ENCODE measurements at places on chromosomes 16 and 17.

GRCh38 chr17:20156196-20157000 is 147.2 kb downstream of the SPECC1 start:
- peak overlapping the region; percentile 34 for H3K27ac ChIP-seq
- H3K27me3 ChIP-seq = peaks cover 34% of the 10 kb centered on the region
- peak overlapping the region; percentile 80 for H3K4me3 ChIP-seq
- no peaks in the 10 kb centered on the region for H3K36me3 ChIP-seq
- peak; percentile 48 for DNase-seq

DNA sequence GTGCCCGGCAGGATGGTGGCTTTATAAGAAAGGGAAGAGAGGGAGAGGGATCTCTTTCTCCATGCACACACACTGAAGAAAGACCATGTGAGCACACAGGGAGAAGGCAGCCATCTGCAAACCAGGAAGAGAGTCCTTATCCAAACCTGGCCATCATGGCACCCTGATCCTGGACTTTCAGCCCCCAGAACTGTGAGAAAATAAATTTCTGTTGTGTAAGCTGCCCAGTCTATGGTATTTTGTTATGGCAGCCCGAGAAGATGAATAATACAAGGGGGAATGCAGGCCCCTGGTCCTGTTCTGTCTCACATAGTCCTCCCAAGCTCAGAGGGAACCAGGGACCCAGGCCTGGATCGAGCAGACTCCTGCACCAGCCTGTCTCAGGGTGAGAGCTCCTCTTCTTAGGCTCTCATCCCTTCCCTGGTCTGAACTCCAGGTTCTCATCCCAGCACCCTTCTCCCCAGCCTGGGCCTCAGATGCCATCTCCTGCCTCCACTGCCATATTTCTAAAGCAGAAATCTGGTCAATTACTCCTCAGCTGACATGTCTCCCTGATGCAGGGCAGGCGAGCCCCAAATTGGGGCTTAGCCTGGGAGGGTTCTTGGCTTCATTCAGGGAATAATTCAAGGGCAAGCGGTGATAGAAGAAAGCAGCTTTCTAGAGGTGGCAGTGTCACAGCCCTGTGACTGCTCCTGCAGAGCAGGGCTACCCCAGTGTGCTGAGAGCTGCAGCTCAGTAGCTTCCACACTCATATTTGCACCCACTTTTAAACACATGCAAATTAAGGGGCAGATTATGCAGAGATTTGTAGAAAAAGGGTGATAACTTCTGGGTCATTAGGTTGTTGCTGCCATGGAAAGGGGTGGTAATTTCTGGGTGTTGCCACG is 28.8 kb downstream of the IGFBP4 start:
- no peak overlapping the region for H3K4me3 ChIP-seq
- peaks cover 48% of the 10 kb centered on the region for H3K27me3 ChIP-seq
- no peak for DNase-seq
- peaks cover 26% of the 10 kb centered on the region for H3K4me1 ChIP-seq
- H3K36me3 ChIP-seq = peaks cover 3% of the 10 kb centered on the region

GRCh38 chr17:57084802-57085447 is at the start of gene AKAP1:
TSS of gene AKAP1 (plus strand) at chr17:57085246. CDS start at chr17:57105465, 20,219 bp downstream.
- no peaks in the 10 kb centered on the region for H3K36me3 ChIP-seq
- peak within 1 kb of the TSS; percentile 88 for H3K27ac ChIP-seq
- DNase-seq = peak; percentile 97
- H3K27me3 ChIP-seq = no peaks in the 10 kb centered on the region
- H3K4me3 ChIP-seq = peak within 1 kb of the TSS; percentile 80
- H3K4me1 ChIP-seq = peaks cover 39% of the 10 kb centered on the region

- H3K36me3 ChIP-seq = peaks cover 40% of the 10 kb centered on the region
- H3K4me1 ChIP-seq = peaks cover 33% of the 10 kb centered on the region
- peak within 1 kb of the TSS; percentile 93 for H3K27ac ChIP-seq
- peak within 1 kb of the TSS; percentile 90 for H3K4me3 ChIP-seq
Observed at GRCh38 chr16:28846080-28846932, at the start of gene TUFM. TSS of gene TUFM (minus strand) at chr16:28846348. CDS start at chr16:28846269, 79 bp downstream.

GRCh38 chr17:28616281-28616680 is 2.3 kb upstream of the RSKR start:
- H3K36me3 ChIP-seq = peaks cover 72% of the 10 kb centered on the region
- no peaks in the 10 kb centered on the region for H3K27me3 ChIP-seq
- H3K4me1 ChIP-seq = no peaks in the 10 kb centered on the region

- H3K36me3 ChIP-seq = peaks cover 15% of the 10 kb centered on the region
- no peak overlapping the region for H3K4me3 ChIP-seq
- H3K27ac ChIP-seq = no peak overlapping the region
- H3K4me1 ChIP-seq = peaks cover 32% of the 10 kb centered on the region
- DNase-seq = no peak
Observed at GRCh38 chr17:44348234-44348987, 3.3 kb downstream of the GRN start.

DNA sequence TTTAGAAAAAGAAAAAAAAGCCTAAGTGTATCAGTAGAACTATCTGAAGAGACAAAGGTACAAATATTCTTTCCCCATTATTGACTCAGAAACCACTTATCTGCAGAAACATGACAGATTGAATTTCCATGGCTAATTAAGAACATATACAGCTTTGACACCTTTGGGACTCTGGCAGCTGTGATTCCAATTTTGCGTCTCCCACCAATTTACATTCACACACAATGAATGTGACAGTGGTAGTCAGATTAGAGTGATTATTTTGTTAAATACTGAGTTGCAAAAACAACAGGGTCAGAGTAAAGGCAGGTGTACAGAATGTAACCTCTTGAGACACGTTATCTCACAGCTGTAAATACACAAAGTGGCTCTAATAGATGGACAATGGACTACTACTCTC is 5.3 kb upstream of the PPM1D start:
- no peak overlapping the region for H3K27ac ChIP-seq
- no peaks in the 10 kb centered on the region for H3K36me3 ChIP-seq
- peaks cover 11% of the 10 kb centered on the region for H3K27me3 ChIP-seq
- DNase-seq = no peak

DNA sequence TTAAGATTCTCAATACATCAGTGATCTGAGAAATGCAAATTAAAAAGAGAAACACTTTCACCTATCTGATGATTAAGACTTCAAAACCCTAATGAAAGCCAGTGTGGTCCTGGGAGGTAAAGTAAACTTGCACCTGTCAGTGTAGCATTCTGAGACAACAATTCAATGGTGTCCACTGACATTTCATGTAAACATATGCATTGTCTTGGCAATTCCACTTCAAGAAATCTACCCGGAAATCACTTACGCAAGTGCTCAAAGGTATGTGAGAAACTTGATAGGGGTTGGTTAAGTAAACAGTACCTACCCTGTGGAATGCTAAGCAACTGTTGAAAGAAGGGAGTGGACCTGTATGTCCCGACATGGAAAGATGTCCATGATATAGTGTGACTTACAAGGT is 2.1 kb downstream of the ST6GALNAC1 start:
- peaks cover 16% of the 10 kb centered on the region for H3K27me3 ChIP-seq
- H3K4me1 ChIP-seq = peaks cover 39% of the 10 kb centered on the region
- H3K4me3 ChIP-seq = no peak overlapping the region
- peaks cover 3% of the 10 kb centered on the region for H3K36me3 ChIP-seq
- H3K27ac ChIP-seq = no peak overlapping the region
- DNase-seq = no peak

DNA sequence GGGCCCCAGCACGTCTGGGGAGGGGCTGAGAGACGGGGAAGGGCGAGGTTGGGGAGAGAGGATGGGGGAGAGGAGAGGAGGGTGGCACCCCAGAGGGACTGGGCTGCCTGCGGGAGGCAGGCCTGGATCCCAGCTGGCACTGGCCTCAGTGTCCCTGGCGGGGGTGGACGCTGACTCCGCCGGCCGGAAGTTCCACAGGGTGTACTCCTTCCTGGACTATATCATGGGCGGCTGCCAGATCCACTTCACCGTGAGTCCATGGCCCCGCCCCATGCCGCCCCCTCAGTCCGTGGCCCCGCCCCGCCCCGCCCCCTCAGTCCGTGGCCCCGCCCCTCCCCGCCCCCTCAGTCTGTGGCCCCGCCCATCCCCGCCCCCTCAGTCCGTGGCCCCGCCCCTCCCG is 11.3 kb downstream of the CPNE7 start:
- no peak overlapping the region for H3K27ac ChIP-seq
- peaks cover 5% of the 10 kb centered on the region for H3K27me3 ChIP-seq
- no peaks in the 10 kb centered on the region for H3K4me1 ChIP-seq
- no peaks in the 10 kb centered on the region for H3K36me3 ChIP-seq

GRCh38 chr17:45332989-45333701 is 16.3 kb upstream of the MAP3K14 start:
- H3K4me3 ChIP-seq = no peak overlapping the region
- H3K27ac ChIP-seq = peak overlapping the region; percentile 20
- peaks cover 23% of the 10 kb centered on the region for H3K4me1 ChIP-seq
- H3K27me3 ChIP-seq = peaks cover 6% of the 10 kb centered on the region

DNA sequence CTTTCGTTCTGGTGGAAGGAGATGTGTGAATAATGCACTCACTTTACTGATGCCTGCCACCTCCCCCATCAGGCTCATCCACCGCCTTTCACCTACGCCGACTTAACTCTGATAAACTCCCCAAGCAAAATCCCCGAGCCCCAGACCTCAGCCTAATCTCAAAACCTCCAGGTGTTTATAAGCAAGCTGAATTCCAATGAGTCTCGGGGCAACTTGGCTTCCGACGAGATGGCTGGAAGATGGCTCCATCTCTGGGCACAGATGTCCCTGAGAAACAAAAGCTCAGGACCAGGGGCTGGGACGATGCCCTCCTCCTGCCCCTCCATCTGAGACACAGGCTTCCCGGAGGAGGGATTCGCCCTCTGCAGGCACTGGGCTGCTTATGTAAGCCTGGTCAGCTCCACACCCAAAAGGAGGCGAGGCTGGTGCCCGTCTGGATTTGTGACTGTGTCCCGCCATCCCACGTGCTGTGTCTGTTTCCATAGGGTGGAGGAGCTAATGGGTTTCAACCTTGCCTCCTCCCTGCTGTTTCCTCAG is 386.4 kb upstream of the TNRC6C start:
- peaks cover 8% of the 10 kb centered on the region for H3K4me1 ChIP-seq
- H3K36me3 ChIP-seq = no peaks in the 10 kb centered on the region
- H3K4me3 ChIP-seq = no peak overlapping the region
- no peak for DNase-seq
- peaks cover 76% of the 10 kb centered on the region for H3K27me3 ChIP-seq
- H3K27ac ChIP-seq = no peak overlapping the region

DNA sequence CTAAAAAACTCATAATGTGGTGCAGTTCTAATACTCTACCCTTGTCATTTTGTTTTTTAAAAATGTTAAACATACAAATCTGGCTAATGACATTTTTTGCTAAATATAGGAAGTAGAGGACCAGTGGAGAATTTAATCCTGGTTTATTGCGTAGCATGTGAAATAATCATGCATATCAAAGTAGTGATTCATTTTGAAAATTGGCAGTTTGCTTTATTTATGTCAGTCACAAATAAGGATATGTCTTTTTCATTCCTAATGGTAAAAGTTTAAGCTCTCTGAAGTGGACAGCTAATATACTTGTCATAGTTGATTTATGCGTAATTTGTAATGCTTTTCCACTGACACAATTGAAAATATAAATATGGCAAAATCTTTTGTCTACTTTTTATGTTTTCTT is 224.2 kb downstream of the BCAS3 start:
- H3K36me3 ChIP-seq = peaks cover under 1% of the 10 kb centered on the region
- no peak for DNase-seq
- no peak overlapping the region for H3K4me3 ChIP-seq
- H3K27ac ChIP-seq = no peak overlapping the region

GRCh38 chr16:73354434-73354833 is 306.5 kb upstream of the ZFHX3 start:
- no peaks in the 10 kb centered on the region for H3K4me1 ChIP-seq
- H3K36me3 ChIP-seq = no peaks in the 10 kb centered on the region
- H3K27me3 ChIP-seq = no peaks in the 10 kb centered on the region
- no peak overlapping the region for H3K4me3 ChIP-seq

- DNase-seq = no peak
- H3K4me3 ChIP-seq = no peak overlapping the region
- H3K27ac ChIP-seq = no peak overlapping the region
- H3K36me3 ChIP-seq = no peaks in the 10 kb centered on the region
- H3K4me1 ChIP-seq = peaks cover 86% of the 10 kb centered on the region
Observed at GRCh38 chr17:40110026-40110845, 9.8 kb upstream of the NR1D1 start.

GRCh38 chr16:3051494-3051893 is 5.1 kb downstream of the MMP25 start:
- peak overlapping the region; percentile 68 for H3K27ac ChIP-seq
- H3K27me3 ChIP-seq = peaks cover 24% of the 10 kb centered on the region
- DNase-seq = no peak
- peaks cover 46% of the 10 kb centered on the region for H3K36me3 ChIP-seq
- H3K4me1 ChIP-seq = peaks cover 89% of the 10 kb centered on the region
- no peak overlapping the region for H3K4me3 ChIP-seq

DNA sequence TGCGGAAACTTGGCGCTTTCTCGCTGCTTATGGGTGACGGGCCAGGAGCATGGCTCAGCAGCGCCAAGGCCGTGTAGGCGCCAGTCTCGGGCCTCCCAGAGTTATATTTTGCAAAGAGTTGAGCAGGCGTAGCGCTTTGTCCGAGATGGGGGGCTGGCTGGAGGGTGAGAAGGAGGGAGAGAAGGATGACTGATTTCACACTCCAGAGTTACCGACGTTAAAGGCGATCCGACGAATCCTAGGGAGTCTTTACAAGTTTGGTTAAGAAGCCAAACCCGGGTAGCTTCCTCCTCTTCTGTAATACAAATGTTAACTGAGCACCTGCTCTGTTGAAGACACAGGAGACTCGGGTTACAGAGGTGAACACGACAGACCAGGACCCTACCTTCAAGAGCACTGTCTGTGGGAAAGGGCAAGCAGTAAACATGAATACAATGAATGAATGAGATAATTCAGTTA is 782 bp downstream of the POLR2A start:
- peaks cover 77% of the 10 kb centered on the region for H3K4me1 ChIP-seq
- DNase-seq = no peak
- peak overlapping the region; percentile 99 for H3K4me3 ChIP-seq
- peak overlapping the region; percentile 100 for H3K27ac ChIP-seq

DNA sequence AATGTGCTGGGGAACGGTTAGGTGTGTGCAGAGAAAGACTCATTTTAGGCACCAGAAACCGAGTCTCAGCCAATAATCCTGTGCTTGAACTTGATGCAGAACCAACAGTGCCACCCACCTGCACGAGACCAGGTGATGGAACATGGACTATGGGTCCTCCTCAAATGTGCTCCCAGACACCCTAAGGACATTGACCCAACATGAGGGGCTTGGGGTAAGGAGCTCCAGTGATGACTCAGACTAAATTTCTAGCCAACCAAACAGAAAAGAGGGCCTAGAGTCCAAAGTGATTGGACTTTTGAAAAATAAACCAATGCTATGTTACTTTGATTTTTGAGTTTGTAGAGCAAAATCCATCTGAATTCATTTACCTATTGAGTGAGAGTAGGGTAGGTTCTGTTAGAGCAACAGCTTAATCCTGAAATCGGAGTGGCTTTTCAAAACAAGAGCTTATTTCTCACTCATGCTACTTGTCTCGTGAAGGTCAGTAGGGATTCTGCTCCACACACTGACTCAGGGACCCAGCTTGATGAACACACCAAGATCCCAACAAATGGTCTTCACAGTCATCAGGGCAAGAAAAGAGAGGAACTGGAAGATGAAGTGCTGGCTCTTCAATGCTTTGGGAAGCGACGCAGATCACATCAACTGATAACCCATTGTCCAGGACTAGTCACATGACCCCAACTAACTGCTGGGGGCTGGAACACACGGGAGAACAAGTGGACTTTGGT is 21.8 kb downstream of the FAM20A start:
- DNase-seq = no peak
- peaks cover 9% of the 10 kb centered on the region for H3K27me3 ChIP-seq
- H3K4me3 ChIP-seq = no peak overlapping the region
- no peaks in the 10 kb centered on the region for H3K4me1 ChIP-seq
